ENCODE measurements at places on chromosomes 7 and 10.

- no peak for DNase-seq
These were observed 8.4 kb downstream of the MLXIPL start for GRCh38 chr7:73615886-73616285.

- no peak for DNase-seq
These were observed 22.8 kb downstream of the PTTG1IP2 start for GRCh38 chr7:90492250-90492649.

GRCh38 chr7:43211693-43212092 lies 99.2 kb downstream of the HECW1 start:
- DNase-seq: no peak

DNA sequence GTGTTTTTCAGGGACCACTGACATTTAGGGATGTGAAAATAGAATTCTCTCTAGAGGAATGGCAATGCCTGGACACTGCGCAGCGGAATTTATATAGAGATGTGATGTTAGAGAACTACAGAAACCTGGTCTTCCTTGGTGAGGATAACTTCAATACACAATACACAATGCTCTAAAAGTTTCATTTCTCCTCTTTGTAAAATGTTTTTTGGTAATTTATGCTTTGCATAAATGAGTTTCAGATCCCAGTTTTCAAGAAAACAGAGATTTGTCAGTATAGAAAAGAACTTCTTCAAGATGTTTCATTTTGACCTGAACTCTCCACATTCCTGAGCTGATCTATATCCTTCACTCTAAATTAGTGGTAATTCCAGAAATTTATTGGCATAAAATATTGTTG lies 14.2 kb downstream of the ZNF92 start:
- no peak for DNase-seq

GRCh38 chr7:135184254-135184841 lies 13.8 kb upstream of the CYREN start:
- no peak for DNase-seq

- DNase-seq: no peak
These were observed 906.8 kb downstream of the CNTNAP2 start for GRCh38 chr7:147023440-147023839.

DNA sequence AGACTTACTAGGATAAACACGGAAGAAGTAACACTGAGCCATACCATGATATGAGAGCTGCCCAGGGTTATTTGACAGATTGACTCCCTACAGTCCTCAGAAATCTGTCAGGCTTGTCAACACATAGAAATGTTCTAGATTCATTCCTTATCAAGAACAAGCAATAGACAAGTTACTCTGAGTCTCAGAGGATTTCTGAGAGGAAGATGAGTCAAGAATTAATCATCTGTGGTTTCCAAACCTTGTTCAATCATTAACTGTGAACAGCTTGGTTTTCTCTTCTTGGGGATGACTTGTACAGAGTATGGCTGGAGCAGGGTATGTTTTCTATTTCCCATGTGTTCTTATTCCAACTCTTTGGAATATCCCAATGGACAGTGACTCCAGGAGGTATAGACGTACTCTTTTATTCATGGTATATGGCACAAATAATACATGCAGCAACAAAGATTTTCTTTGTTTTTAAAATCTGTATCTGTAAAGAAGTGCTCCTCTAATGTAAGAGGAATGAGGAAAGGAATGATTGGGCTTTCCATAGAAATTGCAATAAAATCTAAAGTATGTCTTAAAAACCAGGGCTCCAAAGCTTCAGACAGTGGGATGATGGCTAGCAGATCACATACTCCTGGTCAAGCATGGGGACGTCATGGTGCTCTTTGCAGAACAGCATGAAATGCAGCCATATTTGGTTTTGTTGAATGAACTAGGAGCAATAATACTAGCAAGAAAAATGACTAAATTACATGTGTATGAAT lies 11.9 kb upstream of the SFR1 start:
- DNase-seq: no peak

DNA sequence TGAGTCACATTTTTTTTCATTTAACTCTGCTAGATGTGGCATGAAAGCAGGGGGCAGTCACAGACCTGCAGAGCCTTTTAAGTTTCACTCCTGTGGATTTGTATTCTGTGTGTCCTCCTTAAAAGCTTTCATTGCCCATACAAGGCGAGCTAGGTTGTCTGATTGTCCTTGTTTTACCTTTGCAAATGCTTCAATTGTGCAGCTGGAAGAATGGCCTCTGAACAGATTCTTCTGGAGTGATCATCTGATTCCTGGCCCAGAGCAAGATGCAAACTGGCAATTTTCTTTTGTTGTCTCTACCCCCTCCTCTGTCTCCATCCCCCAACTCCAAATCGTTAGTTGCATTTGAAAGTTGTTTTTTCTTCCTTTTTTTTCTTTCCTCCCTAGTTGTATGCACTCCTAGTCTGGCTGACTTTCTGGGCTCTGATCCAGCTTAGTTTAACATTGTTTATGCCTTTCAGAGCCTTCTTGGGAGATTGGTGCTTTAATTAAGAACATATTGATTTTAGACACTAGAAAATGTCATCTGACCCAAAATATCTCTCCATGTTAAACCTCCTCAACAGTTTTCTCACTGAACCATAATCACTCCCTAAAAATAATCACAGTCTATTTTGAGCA lies 150.2 kb downstream of the REEP3 start:
- no peak for DNase-seq

- DNase-seq: peak; percentile 52
These were observed 648 bp upstream of the TMEM243 start for GRCh38 chr7:87220026-87220733.

Data from NCI-H524 treated with DMSO at 0.1 percent for 48 hours (cell line).